ENCODE measurements at places on chromosomes 7 and 10.

DNA sequence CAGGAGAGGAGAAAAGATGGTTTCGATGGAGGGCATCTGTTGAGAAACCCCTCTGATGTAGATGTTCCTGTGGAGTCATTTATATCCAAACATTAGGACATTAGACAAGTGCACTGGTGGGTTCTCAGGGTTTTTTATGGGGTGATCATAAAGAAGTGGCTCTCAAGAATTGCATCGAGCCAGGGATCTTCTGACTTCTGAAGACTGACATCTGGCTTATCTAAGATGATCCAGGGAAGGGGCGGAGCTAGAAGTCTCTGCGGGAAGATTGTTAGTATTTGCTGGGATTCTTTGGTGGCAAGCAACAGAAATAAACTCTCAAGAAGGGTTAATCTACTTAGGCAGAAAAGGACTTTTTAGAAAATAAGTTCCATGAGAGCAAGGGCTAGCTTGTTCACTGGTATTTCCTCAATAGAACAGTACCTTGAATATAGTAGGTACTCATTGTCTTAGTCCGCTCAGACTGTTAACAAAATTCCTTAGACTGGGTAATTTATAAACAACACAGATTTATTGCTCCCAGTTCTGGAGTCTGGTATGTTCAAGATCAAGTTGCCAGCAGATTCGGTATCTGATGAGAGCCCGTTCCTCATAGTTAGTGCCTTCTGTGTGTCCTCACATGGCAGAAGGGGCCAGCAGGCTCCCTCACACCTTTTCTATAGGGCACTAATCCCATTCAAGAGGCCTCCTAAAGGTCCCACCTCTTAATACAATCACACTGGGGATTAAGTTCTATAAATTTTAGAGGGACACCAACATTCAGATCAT is 28.5 kb upstream of the SYPL1 start:
- no peak for DNase-seq

DNA sequence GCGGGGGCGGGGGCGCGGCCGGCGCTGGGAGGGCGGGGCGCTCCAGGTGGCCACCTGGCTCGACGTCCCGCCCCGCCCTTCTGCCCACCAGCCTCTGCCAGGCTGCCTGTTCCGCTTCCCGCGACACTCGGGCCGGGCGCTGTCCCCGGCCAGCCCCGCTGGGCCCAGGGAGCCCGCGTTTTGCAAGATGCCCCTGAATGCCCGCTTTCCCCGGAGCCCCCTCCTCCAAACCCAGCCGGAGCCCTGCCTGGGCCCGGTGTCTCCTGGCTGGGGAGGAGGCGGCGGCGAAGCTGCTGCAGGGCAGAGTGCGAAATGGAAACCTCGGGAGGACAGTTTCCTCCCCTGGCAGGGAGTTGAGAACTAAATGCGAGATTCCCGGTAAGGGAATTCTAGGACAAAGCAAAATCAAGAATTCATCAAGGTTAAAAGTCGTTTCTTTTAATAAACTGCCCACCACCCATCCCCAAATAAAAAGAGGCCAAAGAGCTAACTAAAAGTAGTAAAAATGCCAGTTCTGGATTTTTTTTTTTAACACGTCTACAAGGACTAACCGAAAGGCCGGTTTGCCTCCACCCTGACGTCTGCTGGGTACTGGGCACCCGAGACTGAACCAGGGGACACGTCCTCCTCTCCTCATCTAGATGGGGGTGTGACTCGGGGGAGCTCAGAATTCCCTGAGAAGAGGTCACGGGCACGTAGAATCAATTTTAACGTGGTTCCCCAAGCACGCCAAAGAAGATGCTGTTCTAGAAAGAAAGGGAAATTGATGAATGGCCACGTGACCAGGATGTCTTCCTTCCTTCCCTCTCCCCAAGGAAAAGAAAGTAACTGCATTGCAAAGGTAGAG is 200.4 kb upstream of the NFE2L3 start:
- DNase-seq, result no peak

DNA sequence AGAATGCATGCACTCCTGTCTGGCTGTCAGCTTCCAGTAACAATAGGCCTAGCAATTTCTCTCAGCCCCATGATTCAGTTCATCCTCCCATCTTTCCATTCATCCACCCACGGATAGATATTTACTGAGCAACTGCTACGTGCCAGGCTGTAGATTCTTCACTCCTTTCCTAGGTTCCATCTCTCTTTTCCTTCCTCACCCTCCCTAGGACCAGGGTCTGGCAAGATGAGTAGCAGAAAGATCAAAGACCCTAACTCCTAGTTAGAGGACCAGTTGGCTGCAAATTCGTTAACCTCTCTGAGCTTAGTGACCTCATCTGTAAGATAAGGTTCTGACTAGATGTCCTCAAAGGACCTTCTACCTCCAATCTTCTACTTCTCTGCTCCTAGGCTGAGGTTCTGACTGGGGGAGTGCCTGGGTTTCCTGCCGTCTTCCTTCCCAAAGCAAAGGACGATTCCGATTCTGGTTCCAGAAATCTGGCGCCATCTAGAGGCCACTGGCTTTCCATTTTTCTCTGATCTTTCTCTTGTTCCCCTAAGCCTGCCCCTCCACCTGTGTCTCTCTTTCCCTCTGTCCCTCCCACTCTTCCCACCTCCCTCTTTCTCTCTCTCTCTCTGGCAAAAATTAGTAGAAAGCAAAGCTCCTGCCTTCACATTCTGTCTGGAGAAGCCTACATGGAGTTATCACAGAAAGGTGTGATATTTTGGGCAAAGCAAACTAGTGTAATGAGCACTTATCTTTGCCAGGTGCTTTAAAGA is 26.2 kb downstream of the TBATA start:
- DNase-seq, result peak; percentile 76

GRCh38 chr7:150325110-150325611 is 1.8 kb upstream of the ACTR3C start:
- DNase-seq, result no peak

- DNase-seq, result no peak
These were observed 26.4 kb downstream of the AUTS2 start for GRCh38 chr7:69624435-69625230.

GRCh38 chr10:88926566-88927415 is 25.8 kb downstream of the ACTA2 start:
- no peak for DNase-seq

- no peak for DNase-seq
These were observed 256.9 kb upstream of the MBL2 start for GRCh38 chr10:53029449-53029848.

GRCh38 chr7:92466682-92467081 is 11.1 kb downstream of the ERVW-1 start:
- no peak for DNase-seq

GRCh38 chr10:62721687-62722086 is 82.8 kb upstream of the ADO start:
- DNase-seq, result no peak

- no peak for DNase-seq
These were observed 112.6 kb downstream of the PTPRZ1 start for GRCh38 chr7:121985476-121986030.

DNA sequence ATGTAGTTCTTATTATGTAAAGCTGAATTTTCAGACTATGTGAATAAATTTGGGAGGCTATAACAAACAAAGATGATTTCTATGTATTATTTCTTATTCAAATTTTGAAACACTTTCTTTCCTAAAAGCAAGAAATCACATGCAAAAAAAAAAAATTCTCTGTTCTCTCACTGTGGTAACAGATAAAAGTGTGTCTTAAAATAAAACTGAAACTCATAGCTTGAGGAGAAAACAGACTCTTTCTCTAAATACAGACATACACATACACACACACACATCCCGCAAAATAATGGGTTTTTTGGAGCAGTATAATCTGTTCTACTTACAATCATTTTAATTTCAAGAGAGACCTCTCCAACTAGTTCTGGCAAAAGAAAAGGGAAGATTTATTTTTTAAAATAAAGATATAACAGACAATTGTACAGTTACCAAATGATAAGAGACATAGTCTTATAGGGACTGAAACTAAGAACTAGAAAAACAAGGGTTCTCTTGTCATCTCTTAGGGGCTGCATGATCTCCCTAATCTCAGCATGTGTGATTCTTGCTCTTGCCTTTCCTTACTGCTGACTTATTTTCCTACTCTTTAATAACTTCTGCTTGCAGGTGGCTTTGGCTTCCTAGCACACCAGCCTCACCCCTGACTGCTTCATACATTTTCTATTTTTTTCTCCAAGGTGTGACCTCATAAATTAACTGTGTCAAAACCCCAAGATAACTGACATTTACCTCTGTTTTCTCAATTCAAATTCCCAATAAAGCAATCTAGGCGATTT is 483.5 kb upstream of the POT1 start:
- DNase-seq, result no peak

DNA sequence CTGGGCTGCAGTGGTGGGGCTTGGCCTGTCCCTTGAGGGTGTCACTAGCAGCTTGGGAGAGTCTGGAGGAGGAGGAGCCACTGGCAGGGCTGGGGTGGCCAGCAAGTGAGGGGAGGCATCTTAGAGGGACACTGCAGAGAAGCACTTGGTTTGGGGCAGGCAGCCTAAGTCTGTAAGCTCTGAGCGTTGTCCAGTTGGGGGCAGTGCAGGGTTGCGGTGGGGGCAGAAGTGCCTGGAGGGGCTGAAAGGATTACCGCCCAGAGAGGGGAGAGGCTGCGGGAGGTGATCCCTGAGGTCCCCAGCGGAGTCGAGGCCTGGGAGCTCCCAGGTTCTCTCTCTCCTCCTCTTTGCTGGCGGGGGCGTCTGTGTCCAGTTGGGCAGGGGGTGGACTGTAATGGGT is 7.4 kb downstream of the ADCYAP1R1 start:
- no peak for DNase-seq
